ENCODE measurements at places on chromosomes 5 and 9.
A peak's percentile ranks its signal among the peaks of the same experiment; 100 is the strongest.

DNA sequence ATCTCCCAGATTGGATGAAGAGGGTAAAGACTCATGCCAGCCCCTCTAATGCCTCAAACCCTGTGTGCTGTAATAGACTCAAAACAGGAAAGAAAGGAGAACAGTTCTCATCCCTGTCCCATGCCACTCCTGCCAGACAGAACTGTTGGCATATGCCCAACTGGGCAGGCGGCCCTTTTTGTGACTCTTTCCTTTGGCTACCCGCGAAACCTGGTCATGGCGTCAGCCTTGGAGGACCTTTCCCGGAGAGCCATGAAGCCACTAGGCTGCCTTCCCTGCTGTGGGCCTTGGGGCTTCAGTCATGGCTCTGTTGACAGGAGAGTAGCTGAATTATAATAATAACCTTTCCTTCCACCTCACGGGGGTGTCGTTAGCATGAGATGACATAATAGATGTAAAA lies 75.9 kb upstream of the SEMA6A start:
- DNase-seq: no peak

DNA sequence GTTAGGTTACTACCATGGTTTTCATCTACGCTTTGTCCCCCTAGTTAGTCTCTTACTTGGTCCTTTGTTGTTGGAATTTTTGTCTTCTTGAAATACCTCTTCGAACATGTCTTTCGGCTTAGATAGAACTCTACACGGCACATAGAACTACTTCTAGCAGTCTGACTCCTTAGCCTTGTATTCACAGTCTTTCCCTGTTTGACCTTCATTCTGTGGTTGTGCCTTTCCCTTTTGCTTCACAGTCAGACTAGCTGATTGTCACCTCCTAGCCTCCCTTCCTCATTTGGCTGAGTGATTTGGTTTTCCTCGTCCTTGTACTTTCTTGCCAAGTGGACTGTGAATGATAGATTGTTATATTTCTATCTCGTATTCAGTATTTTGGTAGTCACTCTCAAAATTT lies 10.7 kb downstream of the SMAD5 start:
- DNase-seq: no peak

DNA sequence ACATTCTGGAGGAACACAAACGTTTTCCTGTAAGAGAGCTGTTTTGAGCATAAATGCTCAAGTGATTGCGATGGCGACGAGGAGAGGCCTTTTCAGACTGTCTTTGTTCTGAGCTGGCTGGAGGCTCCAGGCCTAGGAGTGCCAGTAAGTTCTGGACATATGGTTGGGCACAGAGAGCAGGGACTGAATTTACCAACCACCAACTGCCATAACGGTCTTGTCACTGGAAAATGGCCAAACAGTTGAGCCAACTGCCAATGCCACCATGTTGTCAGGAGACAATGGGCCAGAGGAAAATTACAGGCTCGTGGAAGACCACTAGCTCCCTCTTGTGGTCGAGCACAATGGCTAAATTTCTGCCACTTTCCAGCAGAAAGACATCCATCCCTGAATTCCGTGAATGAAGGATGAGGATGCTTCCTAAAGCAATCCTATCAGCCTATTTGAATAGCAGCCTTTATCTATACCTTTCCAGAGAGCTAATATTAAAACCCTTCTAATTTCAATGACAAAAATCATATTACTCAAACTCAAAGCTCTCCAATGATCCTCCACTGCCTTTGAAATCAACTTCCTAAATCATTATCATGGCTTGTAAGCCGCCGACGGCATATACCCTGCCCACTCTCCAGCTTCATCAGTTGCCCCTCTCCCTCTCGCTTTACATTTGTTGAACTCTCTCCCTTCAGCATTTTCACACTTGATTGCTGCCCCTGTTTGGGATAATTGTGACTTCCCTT lies 66.9 kb upstream of the GLIS3 start:
- peak; percentile 59 for DNase-seq

- DNase-seq: no peak
These were observed 41.0 kb downstream of the ESM1 start for GRCh38 chr5:54944364-54944763.

- DNase-seq: no peak
These were observed 34.9 kb upstream of the TEK start for GRCh38 chr9:27073841-27074728.

GRCh38 chr9:110626101-110626829 lies 42.3 kb upstream of the MUSK start:
- DNase-seq: no peak

DNA sequence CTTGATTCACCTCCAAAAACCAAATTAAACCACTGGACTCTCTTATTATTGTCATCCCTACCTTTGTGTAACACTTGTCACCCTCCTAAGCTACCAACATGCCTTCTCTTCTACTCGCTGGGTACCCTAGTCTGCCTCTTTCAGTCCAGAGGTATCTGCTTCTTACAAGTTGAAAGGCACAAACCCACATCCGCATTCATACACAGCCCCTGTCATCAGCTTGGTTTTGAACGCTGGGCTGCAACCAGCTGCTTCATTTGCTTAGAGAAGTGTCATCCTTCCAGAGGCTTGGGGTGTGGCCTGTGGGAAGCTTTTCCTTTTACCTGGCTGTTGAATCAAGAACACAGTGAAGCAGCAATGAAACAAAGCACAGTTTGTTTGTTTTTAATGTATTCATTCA lies 138.8 kb upstream of the WWC1 start:
- no peak for DNase-seq

DNA sequence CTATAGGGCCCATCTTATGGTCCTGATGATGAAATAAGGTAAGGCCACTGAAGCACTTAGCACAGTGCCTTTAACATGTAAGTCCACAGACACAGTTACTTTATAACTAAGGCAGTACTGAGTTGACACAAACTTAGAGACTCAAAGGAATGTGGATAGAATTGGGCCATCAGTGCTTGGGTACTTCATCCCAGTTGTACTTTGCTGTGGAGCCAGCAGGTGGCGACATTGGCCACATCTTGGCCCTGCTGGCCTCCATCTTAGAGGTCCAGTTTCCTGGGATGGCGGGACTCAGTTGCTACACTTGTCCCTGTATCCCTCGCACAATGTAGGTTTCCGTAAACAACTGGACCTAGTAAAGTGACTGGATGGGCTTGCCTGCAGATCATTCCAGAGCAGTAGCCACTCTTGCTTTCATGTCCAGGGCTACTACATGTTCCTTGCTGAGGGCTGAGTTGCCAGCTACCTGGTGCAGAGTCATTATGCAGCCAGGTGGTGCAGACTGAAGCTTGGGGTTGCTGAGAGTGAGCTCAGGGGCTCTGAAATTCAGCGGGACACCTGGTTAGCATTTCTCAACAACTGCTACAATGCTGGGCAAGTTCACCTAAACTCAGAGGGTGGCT lies 10.6 kb downstream of the MTAP start:
- peak; percentile 82 for DNase-seq
